ENCODE measurements at places on chromosomes 16 and 17.

- no peak for DNase-seq
Measured at GRCh38 chr17:75631353-75631752, 1.9 kb upstream of the SMIM5 start.

- DNase-seq: no peak
Measured at GRCh38 chr17:53807286-53807685, 15.4 kb upstream of the KIF2B start.

DNA sequence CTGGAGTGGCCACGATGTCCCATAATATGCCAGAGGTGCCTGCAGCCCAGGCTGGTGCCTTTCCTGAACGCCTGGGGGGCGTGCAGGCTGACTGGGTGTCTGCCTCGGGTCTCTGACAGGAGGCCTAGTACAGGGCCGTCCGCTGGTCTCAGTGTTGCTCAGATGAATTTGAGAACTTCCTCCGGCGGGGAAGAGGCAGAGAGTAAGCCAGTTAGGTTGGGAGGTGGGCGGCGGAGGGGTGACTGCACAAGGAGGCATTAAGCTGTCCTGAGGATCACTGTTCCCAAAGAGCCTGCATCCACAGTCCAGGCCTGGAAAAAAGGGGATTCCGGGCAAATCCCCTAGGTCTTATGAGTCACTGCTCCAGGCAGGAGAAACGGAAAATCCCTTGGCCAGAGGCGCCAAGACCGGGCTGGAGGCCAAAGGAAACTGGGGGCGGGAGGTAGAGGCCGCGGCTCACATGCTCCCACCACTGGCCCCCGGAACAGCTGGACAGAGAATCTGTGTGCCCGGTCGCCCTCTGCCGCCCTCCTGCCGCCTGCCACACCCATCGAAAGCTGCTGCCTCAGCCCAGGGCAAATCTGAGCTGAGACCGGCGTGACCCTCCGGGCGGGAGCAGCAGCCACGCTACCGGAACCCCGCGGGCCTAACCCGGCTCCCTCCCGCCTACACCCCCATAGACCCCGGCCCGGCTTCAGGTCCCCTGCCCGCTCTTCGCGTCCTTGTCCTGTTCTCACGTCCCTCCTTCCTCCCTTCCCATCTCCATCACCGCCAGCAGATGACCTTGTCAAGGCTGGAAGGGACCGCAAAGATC, 1.2 kb downstream of the TRIM47 start:
- no peak for DNase-seq

DNA sequence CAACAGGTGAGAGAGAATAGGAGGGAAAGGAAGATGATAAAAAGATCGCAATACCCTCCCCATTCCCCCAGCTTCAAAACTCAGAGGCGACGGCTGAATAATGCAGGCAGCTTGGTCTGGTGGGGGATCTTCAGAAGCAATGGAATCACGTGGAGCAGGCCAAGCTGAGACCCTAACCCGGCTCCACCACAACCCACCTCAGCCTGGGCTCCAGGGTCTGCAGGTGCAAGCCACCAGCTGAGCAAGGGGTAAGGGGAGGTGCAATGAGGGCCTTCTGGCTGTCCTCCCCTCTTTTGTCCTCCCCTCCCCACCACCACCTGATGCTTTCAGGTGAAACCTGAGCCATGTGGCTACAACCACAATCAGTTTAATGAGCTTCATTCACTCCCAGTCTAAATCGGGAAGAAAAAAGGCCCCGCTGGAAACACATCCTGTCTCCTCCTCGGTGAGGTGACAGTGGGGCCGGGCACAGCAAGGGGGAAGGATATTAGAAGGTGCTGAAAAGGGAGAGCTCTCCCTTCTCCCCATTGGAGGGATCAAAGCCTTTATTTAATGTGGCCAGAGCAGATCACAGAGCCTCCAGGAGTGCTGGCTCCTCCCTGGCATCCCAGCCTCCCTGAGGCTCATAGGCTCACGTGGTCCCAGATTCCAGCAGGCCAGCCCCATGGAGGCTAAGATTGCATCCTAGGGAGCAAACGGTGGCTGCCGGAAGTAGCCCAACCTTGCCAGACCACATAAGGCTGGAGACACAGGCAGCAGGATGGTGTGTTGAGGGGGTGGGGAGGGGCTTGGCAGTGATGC, 261.0 kb downstream of the SOX9 start:
- no peak for DNase-seq

- DNase-seq: no peak
Measured at GRCh38 chr17:1216217-1217088, 36.7 kb upstream of the ABR start.

- DNase-seq: no peak
Measured at GRCh38 chr17:2453866-2454265, 53.0 kb upstream of the MNT start.

DNA sequence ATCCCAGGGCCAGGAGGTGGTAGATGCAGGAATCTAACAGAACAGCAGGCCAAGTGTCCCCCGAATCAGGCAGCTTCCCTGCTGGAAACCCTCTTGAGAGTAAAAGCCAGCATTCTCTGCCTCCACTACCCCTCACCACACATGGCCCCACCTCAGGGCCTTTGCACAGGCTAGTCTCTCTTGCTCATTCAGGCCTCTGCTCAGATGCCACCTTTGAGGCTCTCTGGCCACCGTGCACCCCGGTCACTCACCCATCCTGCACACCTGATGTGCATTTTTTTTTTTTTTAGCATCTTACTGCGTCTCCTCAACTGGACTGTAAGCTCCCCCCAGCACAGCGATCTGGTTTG, 34.5 kb upstream of the GSE1 start:
- DNase-seq: no peak

DNA sequence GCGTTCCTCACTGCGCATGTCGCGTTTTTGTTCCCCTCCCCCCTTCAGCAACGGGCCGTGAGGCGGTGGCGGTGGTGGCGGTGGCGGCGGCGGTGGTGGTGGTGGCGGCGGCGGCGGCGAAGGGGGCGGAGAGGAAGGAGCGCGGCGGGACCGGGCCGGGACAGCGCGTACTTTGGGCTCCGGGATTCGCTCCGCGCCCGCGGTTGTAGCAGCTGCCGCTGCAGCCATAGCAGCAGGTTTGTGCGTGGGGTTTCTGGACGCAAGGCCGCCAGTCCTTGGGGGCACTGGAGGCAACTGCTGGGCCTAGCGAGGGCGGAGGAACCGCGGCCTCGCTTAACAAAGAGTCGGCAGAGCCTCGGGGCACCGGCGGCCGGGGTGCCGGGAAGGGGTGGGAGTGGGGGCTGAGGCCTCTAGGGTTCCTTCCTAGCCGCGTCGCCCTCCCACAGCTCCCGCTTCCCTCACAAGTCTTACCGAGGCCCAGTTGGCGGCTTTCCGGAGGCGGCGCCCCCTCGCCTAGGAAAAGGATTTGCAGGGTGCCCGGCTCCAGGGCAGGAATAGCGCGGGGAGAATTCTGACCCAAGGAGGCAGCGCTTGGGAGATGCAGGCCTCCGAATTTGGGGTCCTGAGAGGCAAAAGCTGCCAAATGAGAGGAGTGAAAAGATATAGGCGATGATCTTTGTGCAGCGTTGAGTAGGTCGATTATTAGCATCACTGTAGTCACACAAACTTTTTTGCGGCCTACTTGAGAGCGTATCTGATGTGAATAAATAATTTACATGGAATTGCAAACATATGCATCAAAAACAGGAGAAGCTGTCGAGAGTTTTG, at the start of gene DDX42:
DDX42 (plus strand) TSS at position 30 of the 828 bp plus-strand sequence. CDS start 12,880 bp downstream, outside the sequence.
- DNase-seq: peak; percentile 85

GRCh38 chr16:24516900-24517669, 22.3 kb upstream of the RBBP6 start:
- DNase-seq: peak; percentile 45

DNA sequence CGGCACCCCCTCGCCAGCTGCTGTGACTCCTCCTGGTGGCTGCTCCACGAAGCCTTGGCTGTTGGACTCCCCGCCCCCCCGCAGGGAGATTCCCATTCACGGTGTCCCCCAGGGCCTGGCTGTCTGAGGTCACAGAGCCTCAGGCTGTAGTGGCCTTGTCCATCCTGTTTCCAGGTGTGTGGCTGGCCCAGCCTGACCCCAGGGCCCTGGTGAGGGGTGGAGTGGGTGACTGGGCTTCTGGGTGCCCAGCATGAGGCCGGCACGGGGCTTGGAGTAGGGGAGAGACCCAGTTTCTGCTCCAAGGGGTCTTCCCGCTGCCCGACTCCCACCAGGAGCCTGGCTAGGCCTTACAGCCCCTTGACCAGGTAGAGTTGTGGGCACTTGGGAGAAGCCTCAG, 10.4 kb downstream of the PRSS27 start:
- DNase-seq: no peak

DNA sequence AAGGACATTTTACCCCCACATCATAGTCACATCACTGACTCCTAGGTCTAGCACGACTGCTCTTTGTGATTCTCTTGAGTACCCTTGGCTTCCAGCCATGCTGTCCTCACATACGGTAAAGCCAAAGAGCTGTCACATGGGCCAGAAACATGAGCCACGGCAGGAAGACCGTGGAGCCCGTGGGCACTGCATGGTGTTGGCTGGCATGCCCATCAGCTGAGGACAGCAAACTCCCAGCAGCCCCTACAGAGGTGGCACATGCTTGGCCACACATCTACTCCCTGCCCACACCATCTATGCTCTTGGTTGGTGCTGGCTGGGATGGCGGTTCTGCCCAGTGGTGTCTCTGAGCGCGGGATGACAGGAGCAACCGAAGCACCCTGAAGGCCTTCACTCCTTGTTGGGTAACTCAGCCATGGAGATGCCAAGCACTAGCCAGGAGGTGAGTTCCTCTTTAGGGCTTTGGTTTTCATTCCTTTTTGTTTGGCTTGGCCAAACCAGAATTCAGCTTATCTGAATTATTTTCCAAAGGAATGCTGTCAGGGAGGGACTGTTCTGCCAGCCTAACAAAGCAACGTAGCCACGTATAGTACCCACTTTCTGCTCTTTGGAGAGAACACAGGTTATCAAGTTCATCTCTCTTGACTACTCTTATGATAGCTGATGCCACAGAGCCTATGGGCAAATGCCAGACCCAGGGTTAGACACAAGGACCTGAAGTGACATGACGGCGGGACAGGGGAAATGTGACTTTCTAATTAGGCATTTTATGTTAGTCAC, 10.0 kb downstream of the TNFAIP1 start:
- no peak for DNase-seq

- DNase-seq: no peak
Measured at GRCh38 chr17:35879773-35880654, at the start of gene CCL5. TSS of gene CCL5 (minus strand) at chr17:35880360.

DNA sequence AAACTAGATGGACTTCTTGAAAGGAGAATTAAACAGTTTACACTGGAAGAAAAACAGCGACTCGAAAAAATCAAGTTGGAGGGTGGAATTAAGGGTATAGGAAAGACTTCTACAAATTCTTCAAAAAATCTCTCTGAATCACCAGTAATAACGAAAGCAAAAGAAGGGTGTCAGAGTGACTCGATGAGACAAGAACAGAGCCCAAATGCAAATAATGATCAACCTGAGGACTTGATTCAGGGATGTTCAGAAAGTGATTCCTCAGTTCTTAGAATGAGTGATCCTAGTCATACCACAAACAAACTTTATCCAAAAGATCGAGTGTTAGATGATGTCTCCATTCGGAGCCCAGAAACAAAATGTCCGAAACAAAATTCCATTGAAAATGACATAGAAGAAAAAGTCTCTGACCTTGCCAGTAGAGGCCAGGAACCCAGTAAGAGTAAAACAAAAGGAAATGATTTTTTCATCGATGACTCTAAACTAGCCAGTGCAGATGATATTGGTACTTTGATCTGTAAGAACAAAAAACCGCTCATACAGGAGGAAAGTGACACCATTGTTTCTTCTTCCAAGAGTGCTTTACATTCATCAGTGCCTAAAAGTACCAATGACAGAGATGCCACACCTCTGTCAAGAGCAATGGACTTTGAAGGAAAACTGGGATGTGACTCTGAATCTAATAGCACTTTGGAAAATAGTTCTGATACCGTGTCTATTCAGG, 85.0 kb downstream of the C17orf58 start:
- no peak for DNase-seq

DNA sequence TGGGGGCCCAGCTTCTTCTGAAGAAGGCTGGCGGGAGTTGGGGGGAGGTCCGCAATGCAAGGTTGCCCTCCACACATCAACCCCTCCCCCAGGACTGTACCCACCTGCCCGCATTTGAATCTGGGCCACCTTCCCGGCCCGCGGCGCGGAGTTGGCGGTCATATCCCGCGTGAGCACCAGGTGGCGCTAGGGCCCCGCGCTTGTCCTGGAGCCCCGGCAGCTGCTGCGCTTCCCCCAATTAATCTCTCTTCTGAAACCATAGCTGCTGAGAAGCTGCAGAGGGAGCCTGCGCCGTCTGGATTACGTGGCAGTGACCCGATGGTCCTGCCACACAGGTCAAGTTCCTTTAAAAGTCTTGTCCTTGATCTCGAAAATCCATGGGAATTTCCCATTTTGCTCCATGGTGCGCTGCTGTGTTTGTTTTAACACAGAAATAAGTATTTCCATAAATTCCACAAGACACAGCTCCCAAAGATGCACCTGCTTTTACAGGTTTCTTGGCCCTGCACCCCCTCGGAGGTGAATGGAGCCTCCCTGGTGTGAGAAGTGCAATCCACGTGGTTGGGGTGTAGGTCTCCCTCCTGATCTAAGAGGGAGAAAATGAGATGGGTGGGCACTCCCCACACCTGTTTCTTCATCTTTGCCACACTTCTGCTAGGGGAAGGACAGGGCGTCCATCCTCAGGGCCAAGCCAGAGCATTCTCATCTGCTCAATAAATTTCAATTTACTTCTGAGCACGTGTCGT, 22.1 kb downstream of the COX4I1 start:
- peak; percentile 70 for DNase-seq

GRCh38 chr16:31134625-31135534, 647 bp downstream of the PRSS8 start:
- no peak for DNase-seq

- no peak for DNase-seq
Measured at GRCh38 chr17:79811011-79811867, 14.4 kb upstream of the CBX8 start.

DNA sequence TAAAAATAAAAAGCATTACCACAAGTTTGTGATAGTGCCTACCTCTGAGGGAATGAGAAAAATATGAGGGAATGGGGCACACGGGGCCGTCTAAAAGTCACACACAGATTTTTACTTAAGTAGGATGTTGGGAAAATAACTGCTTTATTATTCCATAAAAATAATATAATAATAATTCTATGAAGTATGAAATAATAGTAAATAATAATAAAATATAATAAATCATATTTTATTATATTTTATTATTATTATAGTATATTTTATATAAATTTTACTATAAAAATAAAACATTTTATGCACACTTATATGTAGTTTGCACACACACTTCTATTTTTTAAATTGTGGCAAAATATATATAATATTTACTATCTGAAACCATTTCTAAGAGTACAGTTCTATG, 92.3 kb downstream of the BMERB1 start:
- DNase-seq: no peak

- DNase-seq: no peak
Measured at GRCh38 chr16:23642246-23642774, 1.0 kb downstream of the DCTN5 start.

DNA sequence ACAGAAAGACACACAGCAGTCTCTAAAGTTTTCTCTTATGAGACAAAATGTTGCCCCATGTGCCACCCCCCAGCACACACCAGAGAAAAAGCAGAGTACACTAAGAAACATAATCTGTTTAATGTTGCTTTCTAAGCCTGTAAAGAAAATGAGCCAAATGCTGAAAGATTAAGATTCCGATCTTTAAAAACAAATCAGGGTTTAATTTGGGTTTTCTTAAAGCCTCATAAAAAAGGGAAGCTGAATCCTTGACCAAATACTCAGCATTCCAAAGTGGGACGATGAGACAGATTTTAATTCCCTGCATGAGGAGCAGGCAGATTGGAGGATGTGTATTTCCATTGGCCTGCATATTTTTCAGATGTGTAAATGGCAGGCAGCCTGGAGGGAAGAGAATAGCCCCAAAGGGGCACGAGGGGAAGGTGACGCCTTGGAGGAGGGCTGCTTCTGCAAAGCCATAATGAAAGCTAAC, 118.4 kb downstream of the COPRS start:
- DNase-seq: no peak

Measured in activated naive CD4-positive, alpha-beta T cell (primary cell).